Neural cell (in vitro differentiated cells): ENCODE measurements at places on chromosomes 6 and 20. TPM values are rescaled to one million over a fixed set of nuclear protein-coding genes. Genes with fewer than 3 reads are reported as not detected.

COL21A1 gene
- polyA plus RNA-seq = 0.25 TPM in 1 of 2 replicates, not detected in the other

SH3BGRL2 gene
- 22.7 and 25.3 TPM in 2 replicates for polyA plus RNA-seq

LAMA4 gene
- polyA plus RNA-seq = 0.69 TPM in 1 of 2 replicates, not detected in the other

MYB gene
- 2.9 and 4.0 TPM in 2 replicates for polyA plus RNA-seq

PACRG gene
- 6.9 and 16.6 TPM in 2 replicates for polyA plus RNA-seq

LIN28B gene
- polyA plus RNA-seq = 17.4 and 19.1 TPM in 2 replicates

SYNDIG1 gene
- polyA plus RNA-seq = 0.22 and 0.46 TPM in 2 replicates

SLC32A1 gene
- 36.2 and 40.0 TPM in 2 replicates for polyA plus RNA-seq

C20orf204 gene
- 6.0 and 6.4 TPM in 2 replicates for polyA plus RNA-seq

SLC35F1 gene
- polyA plus RNA-seq = 35.1 and 38.6 TPM in 2 replicates

C6orf89 gene
- polyA plus RNA-seq = 24.6 and 27.8 TPM in 2 replicates

SERPINB6 gene
- polyA plus RNA-seq = 1.9 and 2.3 TPM in 2 replicates

IPCEF1 gene
- 2.3 and 3.9 TPM in 2 replicates for polyA plus RNA-seq

UNC5CL gene
- polyA plus RNA-seq = 1.0 and 2.6 TPM in 2 replicates

FAM83B gene
- not detected in 2 replicates for polyA plus RNA-seq

CEP162 gene
- 10.9 and 19.3 TPM in 2 replicates for polyA plus RNA-seq

ZNF184 gene
- 16.4 and 20.1 TPM in 2 replicates for polyA plus RNA-seq

ANKRD6 gene
- 43.5 and 57.1 TPM in 2 replicates for polyA plus RNA-seq

DHX16 gene
- polyA plus RNA-seq = 29.1 and 31.9 TPM in 2 replicates

TBXT gene
- polyA plus RNA-seq = not detected in 2 replicates

HEY2 gene
- polyA plus RNA-seq = 0.20 TPM in 1 of 2 replicates, not detected in the other

SLPI gene
- not detected in 2 replicates for polyA plus RNA-seq

TCF21 gene
- not detected in 2 replicates for polyA plus RNA-seq

HCRTR2 gene
- 7.5 and 8.1 TPM in 2 replicates for polyA plus RNA-seq

WASF1 gene
- 76.3 and 89.7 TPM in 2 replicates for polyA plus RNA-seq

TSHZ2 gene
- polyA plus RNA-seq = 4.6 and 6.0 TPM in 2 replicates

CFAP61 gene
- 0.42 TPM in 1 of 2 replicates, not detected in the other for polyA plus RNA-seq

EPPIN gene
- not detected in 2 replicates for polyA plus RNA-seq

MUC22 gene
- polyA plus RNA-seq = not detected in 2 replicates

LPIN3 gene
- polyA plus RNA-seq = 0.44 TPM in 1 of 2 replicates, not detected in the other

AVP gene
- polyA plus RNA-seq = not detected in 2 replicates

HMGCLL1 gene
- 54.2 and 59.7 TPM in 2 replicates for polyA plus RNA-seq

EYA2 gene
- polyA plus RNA-seq = 0.88 TPM in 1 of 2 replicates, not detected in the other

LPA gene
- not detected in 2 replicates for polyA plus RNA-seq

ULBP1 gene
- polyA plus RNA-seq = 0.22 and 0.38 TPM in 2 replicates

TNFRSF6B gene
- polyA plus RNA-seq = 9.4 TPM in 1 of 2 replicates, not detected in the other

SLC22A2 gene
- polyA plus RNA-seq = not detected in 2 replicates
